ENCODE measurements at places on chromosomes 16 and 17.

DNA sequence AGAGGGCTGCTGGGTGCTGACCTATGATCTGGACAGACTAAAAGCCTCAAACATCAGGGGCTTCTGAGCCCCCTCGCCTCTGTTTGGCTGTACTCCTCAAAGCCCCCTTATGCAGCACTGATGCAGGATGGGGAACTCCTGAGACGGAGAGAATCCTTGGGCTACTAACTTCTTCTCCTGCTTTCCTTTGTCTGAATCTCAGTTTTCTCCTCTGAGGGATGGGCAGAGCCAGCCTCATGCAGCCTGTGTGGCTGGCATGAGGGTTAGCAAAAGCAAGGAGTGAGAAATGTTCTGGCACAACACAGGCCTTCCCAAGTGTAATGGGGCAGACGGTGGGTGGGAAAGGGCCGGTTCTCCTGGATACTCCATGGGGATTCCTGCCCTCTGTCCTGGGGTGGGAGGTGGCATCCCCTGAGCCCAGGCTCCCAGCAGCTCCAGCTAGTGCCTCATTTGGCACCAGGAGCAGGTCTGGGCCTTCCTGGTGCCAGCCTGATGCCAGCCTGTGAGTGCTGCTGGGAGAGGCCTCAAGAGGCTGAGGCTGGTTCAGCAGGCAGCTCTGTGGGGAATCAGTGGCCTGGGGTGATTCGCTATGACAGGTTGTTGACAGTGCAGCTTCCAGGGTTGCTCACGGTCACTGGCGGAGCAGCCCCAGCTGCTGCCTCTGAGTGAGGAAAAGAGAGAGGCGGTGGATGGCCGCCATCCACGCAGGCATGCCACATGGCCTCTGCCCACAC is 4.0 kb upstream of the BRD7 start:
- no peak for DNase-seq

- DNase-seq: no peak
Measured at GRCh38 chr17:27471321-27472269, 15.3 kb downstream of the KSR1 start.

DNA sequence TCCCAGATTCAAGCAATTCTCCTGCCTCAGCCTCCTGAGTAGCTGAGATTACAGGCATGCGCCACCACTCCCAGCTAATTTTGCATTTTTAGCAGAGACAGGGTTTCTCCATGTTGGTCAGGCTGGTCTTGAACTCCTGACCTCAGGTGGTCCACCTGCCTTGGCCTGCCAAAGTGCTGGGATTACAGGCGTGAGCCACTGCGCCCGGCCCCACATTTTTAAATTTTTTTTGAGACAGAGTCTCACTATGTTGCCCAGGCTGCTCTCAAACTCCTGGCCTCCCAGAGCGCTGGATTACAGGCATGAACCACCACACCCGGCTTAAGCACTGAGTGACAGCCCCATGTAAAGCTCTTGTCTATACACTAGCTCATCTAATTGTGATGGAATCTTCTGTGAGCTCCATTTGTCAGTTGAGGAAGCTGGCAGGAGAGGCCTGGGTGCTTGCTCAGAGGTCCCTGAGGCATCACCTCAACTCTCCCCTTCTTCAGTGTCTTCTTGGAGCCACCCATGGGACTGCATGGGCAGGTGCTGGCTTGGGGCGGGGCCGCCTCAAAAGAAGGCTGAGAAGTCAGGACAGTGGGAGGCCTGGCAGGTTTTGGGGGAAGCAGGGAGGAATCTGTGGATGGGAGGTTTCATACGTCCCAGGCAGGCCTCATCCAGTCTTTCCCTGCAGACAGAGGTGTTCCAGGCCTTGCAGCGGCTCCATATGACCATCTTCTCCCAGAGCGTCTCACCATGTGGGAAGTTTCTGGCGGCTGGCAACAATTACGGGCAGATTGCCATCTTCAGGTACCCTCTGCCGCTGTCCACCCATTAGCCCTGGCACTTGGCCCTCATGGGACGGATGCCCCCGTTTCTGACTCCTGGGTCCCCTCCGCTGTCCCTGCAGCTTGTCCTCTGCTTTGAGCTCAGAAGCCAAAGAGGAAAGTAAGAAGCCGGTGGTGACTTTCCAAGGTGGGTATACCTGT is 1.5 kb downstream of the THOC6 start:
- no peak for DNase-seq

DNA sequence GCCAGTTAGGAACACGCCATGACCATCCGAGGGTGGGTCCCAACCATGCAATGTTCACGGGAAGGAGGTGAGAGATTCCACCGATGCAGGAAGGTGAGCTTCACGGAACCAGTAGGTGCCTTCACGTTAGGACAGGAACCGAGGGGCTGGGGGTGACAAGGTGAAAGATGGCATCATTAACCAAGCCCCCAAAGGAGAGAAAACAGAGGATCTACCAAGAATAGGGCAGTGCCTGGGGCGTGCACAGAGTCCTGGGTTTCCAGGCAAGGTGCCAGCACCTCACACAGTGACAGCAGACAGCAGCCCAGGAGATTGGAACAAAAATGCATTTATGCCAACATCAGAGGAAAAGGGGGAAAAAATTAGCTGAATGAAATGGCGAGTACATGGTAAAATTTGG is 137.9 kb downstream of the GSG1L start:
- DNase-seq: no peak

- DNase-seq: peak; percentile 10
Measured at GRCh38 chr17:34248511-34249024, 6.5 kb upstream of the CCL2 start.

DNA sequence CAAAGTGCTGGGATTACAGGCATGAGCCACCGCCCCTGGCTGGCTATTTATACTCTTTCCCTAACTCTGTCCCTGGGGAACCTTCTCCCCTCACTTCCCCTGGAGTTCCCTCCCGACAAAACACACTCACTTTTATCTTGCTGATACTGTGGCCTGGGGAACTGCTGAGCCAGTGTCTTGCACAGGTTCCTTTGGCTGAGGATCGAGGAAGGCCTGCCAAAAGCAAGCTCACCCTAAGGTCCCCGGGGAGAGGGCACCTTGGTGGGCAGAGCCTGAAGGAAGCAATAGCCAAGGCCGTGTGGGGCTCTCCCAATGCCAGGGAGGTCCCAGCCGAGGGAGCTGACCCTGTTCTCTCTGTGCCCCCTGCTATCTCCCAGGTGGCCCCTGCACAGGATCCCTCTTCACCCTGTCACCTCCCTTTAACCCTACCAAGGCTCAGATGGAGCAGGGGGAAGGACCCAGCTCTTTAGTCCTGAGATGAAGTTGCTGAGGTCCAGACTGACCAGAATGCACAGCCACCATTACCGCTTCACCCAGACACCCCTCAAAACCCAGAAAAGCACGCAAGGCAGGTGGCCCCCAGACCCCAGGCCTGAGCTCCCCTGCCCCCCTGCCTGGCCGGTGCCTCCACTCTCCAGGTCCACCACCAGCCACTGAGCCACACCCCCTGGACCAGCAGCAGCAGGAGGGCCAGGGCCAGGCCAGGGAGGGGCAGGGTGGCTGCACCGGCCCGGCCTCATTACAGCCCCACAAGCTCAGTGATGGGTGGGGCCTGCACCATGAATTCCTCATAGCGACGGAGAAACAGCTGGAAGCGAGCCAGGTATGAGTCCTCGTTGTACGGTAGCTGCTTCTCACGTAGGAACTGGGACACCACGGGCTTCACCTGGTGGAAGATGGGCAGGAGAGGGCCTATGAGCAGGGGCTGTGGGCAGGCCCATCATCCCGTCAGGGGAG is 5.1 kb upstream of the FDXR start:
- DNase-seq: no peak

DNA sequence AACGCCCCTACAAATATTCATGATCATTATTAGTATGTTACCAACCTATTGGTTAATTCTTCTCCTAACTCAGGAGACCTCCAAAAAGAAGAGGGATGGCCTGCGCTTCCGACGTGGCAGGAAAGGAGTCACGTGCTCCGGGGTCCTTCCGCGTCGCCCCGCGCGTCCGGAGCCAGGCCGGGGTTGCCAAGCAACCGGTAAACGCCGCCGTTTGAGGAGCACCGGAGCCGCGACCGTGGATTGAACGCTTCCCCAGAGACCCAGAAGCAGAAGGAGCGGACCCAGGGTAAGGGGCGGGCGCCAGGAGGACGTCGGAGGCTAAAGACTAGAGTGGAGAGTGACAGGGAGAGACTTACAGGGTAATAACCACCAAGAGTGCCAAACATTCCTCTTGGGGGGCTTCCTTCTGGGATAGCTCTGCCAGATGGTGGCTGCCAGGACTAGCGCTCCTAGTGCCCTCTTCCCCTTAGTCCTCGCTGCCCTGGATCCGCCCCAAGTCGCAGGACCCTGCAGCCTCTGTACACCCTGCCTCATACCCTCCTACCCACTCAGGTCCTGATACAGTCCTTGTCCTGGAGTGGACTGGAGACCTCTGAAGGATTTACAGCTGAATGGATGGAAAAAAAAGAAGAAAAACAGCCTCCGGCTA is at the start of gene DNAI2:
DNAI2 (plus strand) TSS at position 175 of the 649 bp plus-strand sequence. CDS start 7,584 bp downstream, outside the sequence.
- DNase-seq: no peak

GRCh38 chr16:49012961-49013726 is 268.5 kb downstream of the CBLN1 start:
- no peak for DNase-seq

- DNase-seq: no peak
Measured at GRCh38 chr16:5027575-5028235, 6.0 kb downstream of the NAGPA start.

DNA sequence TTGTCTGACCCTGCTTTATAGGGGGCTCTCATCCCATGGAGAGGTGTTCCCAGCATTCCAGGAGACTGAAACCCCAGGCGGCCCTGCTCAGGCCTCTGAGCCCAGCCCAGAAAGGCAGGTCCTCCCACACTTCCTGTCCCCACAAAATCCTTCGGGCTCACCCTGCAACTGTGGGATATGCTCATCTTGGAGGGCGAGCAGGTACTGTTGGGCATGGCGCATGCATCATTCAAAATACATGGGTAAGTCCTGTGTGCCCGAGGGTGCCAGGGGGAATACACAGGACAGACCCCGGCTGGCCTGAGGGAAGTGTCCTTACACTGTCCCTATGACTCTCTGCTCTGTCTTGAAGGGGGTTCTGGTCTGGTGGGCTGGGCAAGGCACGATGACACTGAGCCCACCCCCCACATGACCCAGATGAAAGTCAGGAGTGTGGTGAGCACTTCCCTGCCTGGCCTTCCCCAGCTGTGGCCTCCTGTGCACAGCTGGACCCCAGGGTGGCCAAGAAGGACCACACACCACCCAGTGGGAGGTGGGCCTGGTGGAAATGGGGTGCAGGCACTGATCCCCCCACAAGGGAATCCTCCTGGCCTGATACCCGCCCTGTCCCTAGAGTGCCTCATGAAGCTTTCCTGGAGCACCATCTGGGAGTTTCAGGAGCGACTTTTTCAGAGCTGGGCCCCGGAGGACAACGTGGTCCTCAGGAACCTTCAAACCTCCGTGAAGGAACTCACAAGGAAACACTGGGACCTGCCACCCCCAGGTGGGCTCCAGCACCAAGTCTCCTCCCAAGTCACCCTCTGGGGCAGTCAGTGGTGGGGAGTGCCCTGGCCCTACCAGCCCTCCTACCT is 46.7 kb downstream of the USP22 start:
- no peak for DNase-seq

DNA sequence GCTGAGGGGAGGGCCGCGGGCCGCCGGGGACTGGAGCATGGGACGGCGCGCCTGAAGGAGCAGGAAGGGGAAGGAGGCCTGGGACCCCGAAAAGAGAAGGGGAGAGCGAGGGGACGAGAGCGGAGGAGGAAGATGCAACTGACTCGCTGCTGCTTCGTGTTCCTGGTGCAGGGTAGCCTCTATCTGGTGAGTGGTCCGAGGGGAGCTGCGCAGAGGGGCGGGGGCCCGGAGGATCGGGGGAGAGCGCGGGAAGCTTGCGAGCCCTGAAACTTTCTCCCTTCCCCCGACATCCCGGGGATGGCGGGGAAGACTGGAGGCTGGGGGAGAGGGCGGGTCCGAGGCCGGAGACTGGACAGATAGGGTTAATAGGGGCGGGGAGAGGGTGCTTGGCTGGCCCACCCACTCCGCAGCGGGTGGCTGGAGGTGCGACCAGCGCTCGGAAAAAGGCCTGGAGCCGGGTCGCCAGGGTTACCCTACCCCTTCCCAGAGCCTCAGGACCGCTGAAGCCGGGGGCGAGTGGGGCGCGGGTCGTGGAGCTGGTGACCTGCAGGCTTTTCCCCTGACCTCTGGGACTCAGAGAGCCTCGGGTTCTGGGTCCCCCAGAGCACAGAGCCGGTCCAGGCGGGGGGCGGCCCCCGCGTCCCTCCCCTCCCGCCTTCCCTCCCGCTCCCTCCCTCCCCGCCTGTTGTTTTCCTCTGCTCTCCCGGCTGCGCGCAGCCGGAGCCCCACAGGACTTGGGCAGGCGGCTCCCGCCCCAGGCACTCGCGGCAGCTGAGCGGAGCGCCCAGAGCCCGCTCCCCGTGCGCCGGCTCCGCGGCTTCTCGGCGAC is 631 bp downstream of the NXPH3 start:
- no peak for DNase-seq

DNA sequence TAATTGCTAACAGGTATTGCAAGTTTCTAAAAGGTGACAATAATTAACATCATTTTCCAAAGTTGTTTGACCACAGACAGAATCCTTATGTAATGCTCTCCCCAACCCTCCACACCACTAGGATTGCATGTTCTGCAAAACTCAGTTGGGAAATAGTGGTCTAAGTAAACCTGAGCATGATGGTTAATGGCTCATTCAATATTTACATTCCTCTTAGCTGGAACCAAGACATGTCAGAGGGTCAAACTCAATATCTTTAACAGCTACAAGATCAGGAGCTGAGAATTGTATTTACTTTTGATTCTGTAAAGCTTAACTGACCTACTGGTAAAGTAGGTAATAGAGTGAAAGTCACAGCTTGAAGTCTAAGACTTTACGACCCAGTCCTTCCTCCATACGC is 10.2 kb downstream of the MFSD6L start:
- DNase-seq: no peak

- no peak for DNase-seq
Measured at GRCh38 chr16:17572145-17572544, 101.4 kb upstream of the XYLT1 start.

GRCh38 chr17:34781571-34782108 is 179.6 kb downstream of the CCT6B start:
- no peak for DNase-seq

DNA sequence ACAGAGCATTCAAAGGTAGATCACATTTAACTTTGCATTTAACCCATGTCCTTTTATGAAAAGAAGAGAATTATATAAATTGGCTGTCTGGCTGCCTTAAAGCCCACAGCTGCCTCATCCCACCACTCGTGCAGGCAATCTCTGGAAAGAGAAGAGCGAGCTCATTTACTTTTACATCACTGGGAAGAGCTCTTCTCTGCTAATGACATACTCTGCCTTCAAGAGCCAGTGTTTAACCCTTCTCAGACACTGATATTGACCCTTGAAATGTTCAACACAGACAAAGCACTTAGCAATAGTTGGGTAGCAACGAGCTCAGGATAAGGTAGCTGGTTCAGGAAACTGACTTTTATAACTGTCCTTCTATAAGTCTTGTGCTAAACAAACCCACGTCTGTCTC is 6.8 kb downstream of the KRT38 start:
- no peak for DNase-seq

GRCh38 chr17:74199306-74200092 is 4.0 kb upstream of the RPL38 start:
- DNase-seq: no peak

GRCh38 chr17:12637015-12637414 is 28.7 kb upstream of the MYOCD start:
- no peak for DNase-seq

GRCh38 chr17:81891303-81891552 is 158 bp downstream of the ALYREF start:
- no peak for DNase-seq

- no peak for DNase-seq
Measured at GRCh38 chr17:18859256-18859655, 1.3 kb downstream of the PRPSAP2 start.

- no peak for DNase-seq
Measured at GRCh38 chr17:50841949-50842354, 6.6 kb downstream of the WFIKKN2 start.
